Stimulated activated naive CD4-positive, alpha-beta T cell treated with Interleukin-2 at 50 U/mL for 16 hours (primary cell): ENCODE measurements at places on chromosomes 13 and 19.

- no peak for DNase-seq
Observed at GRCh38 chr13:73945871-73946270, 188.3 kb downstream of the KLF12 start.

DNA sequence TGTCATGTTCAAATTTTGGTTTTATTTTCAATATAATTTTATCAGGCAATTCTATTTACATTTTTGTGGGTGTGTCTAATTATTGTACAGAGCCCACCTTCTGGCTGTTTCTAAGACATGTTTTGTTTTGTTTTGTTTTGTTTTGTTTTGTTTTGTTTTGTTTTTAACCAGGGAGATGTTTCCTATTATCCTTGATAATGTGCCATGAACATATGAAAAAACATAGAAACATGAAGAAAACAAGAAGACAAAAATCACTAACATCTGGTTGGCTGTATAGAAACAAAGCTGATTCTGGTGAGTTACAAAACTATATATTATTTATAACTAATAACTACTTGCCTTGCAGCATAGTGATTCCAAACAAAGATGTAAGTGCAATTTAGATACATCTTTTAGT is 128.1 kb upstream of the TRPC4 start:
- no peak for DNase-seq

GRCh38 chr19:17860331-17860992 is 752 bp downstream of the RPL18A start:
- no peak for DNase-seq

- peak; percentile 90 for DNase-seq
Observed at GRCh38 chr13:49996161-49996915, 504 bp upstream of the TRIM13 start.

- DNase-seq: no peak
Observed at GRCh38 chr19:38452430-38453366, 19.2 kb downstream of the RYR1 start.

GRCh38 chr13:111667757-111668156 is 347.3 kb downstream of the TEX29 start:
- no peak for DNase-seq
